Stimulated activated CD8-positive, alpha-beta memory T cell treated with anti-CD3 and anti-CD28 coated beads, Interleukin-7, amount 100 ng/mL, for 1 hour (primary cell): ENCODE measurements at places on chromosomes 12 and 14.

DNA sequence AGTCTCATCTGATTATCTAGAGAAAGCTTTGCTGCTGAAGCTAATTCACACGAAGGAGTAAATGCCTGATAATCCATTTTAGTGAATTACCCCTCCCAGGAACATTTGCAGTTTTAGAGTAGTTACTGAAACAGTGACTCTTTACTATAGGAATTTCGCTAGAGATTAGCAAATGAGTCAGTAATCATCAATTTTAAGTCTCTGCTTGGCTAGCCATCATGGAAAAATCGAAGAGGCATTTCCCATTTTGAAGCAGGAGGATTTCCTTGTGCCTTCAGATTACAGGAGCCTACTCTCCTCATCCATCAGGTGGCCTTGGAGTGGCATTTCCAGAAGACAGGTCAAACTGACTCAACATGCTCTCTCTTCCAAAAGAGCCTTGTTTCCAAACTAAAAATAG, 154.5 kb downstream of the EGLN3 start:
- DNase-seq = no peak

DNA sequence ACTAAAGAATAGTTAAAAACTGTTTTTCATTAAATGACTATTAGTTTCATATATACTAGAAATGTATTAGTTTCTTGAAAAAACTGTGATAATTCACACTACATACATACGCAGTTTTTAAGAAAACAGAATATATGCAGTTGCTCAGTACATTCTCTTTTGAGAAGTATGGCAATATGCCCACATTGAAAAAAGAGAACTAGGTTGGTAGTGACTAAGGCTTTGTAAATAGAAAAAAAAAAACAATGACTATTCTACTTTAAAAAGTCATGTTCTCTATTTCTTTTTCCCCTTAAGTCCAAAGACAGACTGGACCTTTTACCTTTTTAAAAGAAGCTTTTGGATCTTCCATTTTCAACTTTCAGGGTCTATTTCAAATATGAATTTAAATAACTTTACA, 25.0 kb downstream of the SNX6 start:
- no peak for DNase-seq

DNA sequence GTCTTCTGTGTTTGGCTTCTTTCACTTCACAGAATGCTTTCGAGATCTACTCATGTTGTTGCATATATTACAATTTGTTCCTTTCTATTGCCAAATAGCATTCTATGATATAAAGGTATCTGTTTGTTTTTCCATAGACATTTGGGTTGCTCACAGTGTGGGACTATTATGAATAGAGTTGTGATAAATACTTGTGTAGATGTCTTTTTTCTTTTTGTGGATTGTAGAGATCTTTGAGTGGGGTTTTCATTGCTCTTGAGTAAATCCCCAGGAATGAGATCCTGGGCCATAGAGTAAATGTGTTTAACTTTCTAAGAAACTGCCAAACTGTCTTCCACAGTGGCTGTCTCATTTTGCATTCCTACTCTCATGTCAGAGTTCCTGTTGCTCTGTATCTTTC, 24.9 kb upstream of the CEBPE start:
- DNase-seq = no peak

DNA sequence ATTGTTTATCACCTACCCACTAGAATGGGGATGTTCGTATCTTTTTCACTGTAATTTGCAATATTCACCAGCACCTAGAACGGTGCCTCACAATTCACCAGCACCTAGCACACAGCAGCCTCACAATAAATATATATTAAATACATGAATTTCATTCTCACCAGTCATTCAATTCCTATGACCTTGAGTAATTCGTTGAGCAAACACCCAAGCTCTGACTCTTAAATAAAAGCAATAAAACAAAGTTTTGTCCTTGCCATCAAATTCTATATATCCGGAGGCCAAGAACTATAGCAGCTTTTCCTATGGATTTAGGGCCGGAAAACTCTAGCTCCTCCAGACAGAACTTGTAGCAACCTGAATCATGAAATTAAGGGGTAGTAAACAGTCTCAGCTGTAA, 981 bp downstream of the VTI1B start:
- DNase-seq = no peak

GRCh38 chr12:68011206-68011881, 22.1 kb downstream of the IFNG-AS1 start:
- DNase-seq = no peak

- DNase-seq = no peak
Observed at GRCh38 chr12:59833408-59833807, 237.6 kb downstream of the SLC16A7 start.

GRCh38 chr12:112860181-112860580, 46.6 kb upstream of the OAS1 start:
- DNase-seq = no peak

DNA sequence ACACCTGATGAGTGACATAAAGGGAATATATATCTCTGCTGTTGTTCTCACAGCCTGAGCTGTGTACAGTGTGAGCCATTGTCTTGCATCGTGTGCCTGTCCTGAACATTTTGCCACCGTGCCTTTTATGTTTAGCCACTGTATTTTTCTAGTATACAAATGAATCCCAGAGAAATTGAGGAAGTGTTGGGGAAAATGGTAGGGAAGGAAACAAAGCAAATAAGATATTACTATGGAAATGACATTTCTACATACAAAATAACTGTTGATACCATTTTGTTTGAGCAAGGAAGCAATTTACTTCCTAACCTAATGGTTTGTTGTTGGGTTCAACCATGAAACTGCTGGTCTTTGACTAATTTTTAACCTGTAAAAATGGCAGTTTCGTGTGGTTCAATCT, 5.5 kb downstream of the PSMA6 start:
- DNase-seq = no peak

GRCh38 chr14:91910196-91910595, 37.3 kb downstream of the FBLN5 start:
- DNase-seq = no peak

DNA sequence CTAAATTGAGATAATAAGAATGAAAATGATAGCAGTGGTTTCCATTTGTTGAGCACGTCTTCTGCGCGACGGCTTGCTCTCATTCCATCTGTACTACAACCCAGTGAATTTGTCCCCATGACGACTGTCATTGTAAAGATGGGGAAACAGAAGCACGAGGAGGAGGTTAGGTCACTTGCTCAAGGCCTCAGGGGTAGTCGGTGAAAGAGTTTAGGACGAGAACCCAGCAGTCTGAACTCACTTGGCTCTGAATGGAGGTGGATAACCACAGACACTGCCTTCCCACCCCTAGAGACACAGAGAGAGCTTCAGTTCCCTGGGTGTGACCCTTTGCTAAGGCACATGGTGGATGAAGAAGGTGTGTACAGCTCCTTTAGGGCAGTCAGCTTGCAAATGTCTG, 30.9 kb upstream of the PLEKHG3 start:
- no peak for DNase-seq

- DNase-seq = no peak
Observed at GRCh38 chr14:103273145-103273744, 60.8 kb upstream of the EIF5 start.

DNA sequence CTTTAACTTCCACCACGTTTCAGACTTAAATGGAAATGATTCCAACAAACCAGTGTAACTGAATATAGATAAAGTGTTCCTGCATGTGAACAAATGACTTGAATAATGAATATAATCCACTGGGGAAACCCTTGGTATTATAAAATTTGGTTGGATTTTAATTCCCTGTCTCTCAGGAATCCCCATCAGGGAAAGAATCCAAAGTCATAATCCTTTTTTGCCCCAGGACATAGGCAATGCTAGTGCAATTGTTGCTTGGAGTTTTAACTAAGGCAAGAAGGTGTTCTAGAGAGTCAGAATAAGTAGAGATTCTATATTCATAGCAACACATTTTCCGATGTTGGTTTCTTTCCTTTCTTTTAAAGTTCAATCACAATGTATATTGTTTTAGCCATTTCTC, 1169.4 kb downstream of the GALC start:
- no peak for DNase-seq

GRCh38 chr14:103292426-103293374, 41.3 kb upstream of the EIF5 start:
- peak; percentile 54 for DNase-seq

DNA sequence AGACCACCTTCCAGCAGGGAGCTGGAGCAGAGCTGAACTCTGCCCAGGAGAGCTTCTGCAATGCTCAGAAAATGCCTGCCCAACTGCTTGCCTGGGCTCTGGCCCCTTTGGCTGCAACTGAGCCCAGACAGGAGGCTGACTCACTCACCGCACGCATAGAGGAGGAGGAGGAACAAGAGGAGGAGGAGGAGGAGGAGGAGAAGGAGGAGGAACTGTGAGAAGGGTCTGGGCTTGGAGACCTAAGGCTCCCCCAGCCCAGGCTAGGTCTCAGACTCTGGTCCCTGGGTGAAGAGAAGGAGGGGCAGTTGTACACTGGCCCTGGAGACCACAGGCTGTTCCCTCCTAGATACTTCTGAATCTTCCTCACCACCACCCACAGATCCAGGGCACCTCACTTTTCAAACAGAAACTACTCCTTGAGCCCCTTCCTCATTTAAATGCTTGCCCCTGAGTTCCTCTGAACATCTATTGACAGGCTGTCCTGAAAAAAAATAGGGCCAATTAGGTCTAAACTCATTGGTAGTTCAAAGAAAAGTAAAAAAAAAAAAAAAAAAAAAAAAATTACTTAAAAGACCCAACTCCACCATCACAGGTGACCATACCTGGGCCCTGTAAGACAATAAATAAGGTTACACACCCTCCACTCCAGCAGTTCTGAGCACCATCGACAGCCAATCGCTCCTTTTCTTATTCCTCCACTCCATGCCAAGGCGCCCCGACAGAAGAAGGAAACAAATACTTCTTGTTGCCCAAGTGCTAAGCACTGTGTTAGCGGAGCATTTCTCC, 674 bp downstream of the VDR start:
- peak; percentile 14 for DNase-seq

DNA sequence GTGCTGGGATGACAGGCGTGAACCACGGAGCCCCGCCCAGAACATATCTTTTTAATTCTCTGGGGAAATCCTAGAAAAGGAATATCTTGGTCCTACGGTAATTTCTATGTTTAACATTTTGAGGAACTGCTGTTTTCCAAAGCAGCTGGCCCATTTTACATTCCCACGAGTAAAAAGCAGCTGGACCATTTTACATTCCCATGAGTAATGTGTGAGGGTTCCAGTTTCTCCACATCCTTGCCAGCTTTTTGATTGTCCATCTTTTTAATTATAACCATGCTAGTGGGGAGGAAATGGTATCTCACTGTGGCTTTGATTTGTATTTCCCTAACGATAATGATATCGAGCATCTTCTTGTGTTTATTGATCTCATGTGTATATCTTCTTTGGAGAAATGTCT, 4.4 kb upstream of the P2RX4 start:
- no peak for DNase-seq

DNA sequence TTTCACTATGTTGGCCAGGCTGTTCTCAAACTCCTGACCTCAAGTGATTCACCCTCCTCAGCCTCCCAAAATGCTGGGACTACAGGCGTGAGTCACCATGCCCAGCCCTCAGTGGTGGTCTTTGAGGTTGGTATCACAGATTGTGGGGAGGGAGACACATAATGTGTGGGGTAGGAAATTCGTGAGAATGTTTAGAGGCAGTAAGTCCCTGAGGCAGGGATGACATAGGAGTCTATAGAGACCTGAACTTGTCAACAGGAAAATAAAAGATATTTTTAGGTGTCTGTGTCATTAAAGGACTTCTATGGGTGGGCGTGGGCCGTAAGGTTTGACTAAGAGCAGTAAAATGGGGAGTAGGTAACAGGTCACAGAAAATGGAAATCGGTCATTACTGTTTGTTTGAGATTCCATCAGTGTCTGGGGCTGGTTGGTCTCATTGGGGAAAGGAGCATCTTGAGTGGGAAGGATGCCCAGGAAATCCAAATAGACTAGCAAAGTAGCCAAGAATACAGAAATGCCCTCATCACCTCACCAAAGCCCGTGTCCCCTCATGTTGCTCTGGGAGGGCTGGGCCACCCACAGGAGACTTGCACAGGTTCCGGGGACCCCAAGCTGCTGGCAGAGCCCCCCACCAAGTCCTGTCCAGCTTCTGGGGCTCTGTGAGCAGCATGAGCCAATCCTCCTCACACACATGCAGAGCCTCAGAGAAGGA, 63.6 kb upstream of the BCL2L14 start:
- no peak for DNase-seq
